ENCODE measurements at places on chromosomes 2 and 18.

DNA sequence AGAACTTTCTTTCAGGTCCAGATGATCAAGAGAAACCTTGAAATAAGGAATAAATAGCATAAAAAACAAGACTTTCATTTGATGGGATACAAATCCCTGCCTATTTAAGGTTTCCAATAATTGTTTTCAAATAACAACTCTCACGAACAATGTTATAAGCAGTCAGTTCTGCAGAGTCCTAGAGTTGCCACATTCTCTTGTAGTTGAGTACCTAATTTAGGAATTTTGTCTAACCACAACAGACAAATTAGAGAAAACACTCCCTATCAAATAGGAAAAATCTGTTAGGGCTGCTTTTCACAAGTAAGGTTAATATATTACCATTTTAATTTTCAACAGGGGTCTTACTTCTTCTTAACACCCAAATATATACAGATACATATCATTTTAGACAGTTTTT is 130.1 kb upstream of the CDH20 start:
- DNase-seq = no peak

DNA sequence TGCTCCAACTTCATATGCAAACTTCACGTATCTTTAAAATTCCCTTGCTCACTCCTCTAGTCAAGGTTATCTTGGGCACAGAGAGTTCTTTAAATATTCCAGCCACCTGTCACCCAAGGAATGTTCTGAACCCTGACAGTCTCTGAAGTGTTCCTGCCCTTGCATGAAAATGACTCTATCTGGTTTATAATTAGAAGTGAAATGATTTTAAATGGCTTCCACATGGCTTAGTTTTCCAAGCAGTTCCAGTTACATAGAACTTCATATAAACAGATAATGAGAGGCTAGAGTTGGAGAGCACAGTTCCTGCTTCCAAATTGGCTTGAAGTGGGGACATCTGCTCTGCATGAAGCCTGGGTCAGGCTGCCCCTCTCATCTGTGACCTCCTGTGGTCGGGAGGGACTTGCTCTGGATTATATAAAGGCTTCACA is 81.9 kb downstream of the SLC4A3 start:
- no peak for DNase-seq

GRCh38 chr2:11158916-11159573 is 3.8 kb downstream of the SLC66A3 start:
- DNase-seq = no peak

DNA sequence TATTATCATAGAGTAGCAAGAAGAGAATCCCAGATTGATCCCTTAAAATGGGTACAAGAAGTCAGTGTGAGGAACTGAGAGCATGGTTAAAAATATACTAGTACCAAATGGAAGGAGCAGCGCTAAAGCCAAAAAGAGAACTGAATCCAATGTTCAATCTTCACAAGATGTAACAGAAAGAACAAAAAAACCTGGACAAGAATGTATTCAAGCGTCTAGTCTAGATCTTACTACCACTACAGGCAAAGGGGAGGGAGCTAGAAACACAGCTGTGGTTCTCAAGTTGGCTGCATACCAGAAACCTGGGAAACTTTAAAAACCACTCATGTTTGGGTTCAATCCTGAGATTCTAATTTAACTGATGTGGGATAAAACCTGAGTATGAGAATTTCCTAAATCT is 57.5 kb downstream of the PIAS2 start:
- DNase-seq = no peak

GRCh38 chr2:29106980-29107388 is 8.2 kb upstream of the CLIP4 start:
- peak; percentile 78 for DNase-seq

DNA sequence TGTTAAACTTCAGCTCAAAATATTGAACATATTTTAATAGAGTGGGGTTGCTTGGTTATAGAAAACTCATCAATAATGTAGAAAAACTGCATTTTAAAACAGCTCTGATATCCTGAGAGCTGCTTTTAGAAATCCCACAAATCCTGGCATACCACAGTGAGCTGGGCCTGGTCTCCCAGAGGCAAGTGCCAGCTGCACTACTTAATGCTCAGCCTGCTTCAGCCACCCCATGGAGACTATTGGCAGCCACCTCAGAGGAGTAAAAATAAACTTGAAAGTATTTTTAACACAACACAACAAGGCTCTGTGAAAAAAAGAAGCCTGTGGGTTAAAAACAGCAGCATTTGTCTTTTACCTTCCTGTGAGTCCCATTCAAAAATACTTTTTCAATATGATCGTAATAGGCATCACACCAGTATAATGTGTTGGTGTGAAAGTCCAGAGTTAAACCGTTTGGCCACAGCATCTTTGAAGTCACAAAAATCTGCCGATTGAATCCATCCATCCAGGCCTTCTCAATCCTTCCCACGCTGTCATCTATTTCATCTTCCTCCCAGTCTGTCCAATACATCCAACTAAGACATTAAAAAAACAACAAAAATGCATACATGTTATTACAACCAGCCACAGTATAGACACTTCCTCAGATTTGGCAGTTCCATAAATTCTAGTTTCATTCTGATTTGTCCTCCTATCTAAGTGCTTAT is 1115.3 kb downstream of the LRP1B start:
- DNase-seq = no peak

GRCh38 chr18:31161757-31162418 is 768 bp downstream of the DSC1 start:
- DNase-seq = no peak

- no peak for DNase-seq
Measured at GRCh38 chr2:156589381-156590079, 153.4 kb downstream of the GPD2 start.

GRCh38 chr2:27707462-27708256 is 44.0 kb downstream of the SLC4A1AP start:
- no peak for DNase-seq

GRCh38 chr2:30900381-30900780 is 93.1 kb upstream of the CAPN13 start:
- no peak for DNase-seq

- no peak for DNase-seq
Measured at GRCh38 chr2:190843890-190844699, 36.5 kb upstream of the GLS start.

DNA sequence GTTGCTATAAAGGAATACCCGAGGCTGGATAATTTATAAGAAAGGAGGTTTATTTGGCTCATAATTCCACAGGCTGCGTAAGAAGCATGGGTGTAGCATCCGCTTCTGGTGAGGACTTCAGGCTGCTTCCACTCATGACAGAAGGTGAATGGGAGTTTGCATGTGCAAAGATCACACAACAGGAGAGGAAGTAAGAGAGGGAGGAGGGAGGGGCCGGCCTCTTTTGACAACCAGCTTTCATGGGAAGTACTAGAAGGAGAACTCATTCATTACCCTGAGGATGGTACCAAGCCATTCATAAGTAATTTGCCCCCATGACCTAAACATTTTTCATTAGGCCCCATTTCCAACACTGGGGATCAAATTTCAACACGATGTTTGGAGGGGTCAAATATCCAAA is 386.8 kb upstream of the NETO1 start:
- no peak for DNase-seq

DNA sequence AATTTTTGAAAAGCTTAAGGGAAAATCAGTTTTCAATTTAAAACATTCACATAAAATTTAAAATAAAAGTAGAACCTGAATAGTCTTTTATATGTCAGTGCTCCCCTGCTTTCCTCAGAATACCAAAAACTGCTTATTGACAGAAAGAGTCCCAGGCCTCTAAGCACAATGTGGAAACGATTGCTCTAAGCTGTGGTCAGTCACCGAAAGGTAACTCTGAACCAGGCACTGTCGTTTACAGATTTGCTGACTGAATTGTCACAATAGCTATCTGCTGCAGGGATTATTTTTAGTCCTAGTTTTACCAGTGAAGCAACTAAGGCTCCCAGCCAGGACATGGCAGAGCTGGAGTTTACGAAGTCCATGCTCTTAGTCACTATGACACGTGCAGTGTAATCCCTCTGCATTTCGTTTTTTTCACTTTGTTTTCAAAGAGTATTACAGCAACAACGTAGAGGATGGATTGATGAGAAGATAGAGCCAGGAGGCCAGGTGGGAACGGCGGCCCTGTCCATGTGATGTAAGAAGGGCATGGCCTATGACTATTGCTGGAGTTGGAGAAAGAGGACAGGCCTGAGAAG is 28.1 kb upstream of the TMEM247 start:
- no peak for DNase-seq

DNA sequence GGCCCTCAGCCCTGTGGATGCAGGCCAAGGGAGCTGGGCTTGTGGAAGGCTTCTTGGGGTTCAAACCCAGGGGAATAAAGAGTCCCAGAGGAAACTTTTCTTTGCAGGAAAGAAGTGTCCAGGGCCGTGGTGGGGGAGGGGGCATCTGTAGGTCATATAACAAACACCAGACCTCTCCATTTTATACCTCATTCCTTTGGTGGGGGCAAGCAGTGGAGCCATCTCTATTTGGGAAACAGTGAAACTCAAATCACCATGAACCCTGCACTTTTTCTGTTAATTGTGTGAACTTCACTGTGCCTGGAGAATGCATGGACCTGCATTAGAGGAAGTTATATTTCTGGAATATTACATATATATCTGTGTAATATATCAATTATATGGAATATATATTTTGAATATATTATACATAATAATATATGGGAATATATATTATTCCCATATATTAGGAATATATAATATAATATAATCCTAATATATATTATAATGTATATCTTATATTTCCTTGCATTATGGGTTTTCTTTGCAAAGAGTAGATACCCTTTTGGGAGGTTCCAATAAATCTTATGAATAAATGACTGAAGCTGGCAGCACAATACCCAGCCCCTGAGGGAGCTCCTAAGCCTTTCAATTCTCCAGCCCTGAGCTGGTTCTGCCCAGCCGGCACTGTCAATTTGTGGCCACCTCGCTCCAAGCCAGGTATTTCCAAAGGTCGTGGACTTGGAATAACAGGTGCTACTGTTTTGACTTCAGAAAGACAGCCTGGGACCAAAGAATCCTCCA is 97.7 kb upstream of the PKDCC start:
- DNase-seq = no peak

- DNase-seq = no peak
Measured at GRCh38 chr18:74577019-74577418, 20.7 kb upstream of the ZNF407 start.

DNA sequence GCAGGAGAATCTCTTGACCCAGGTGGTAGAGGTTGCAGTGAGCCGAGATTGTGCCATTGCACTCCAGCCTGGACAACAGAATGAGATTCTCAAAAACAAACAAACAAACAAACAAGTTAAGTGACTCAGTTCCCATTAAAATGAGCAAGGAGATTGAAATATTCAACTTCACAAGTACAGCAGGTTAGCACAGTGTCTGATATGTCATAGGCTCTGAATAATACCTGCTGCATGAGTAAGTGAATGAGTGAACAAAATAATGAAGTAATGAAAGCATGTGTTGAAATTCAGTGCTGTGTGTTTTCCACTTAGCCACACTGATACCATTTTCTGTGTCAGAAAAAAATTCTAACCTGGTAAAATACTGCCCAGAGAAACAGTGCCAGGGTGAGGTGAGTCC is 41.9 kb upstream of the SETBP1 start:
- no peak for DNase-seq

All from NCI-H1417 treated with DMSO at 0.1 percent for 48 hours (cell line).